Keratinocyte (primary cell): ENCODE measurements at places on chromosomes 3 and 15.

GRCh38 chr3:186217820-186218164, 108.9 kb upstream of the ETV5 start:
- no peak for DNase-seq

DNA sequence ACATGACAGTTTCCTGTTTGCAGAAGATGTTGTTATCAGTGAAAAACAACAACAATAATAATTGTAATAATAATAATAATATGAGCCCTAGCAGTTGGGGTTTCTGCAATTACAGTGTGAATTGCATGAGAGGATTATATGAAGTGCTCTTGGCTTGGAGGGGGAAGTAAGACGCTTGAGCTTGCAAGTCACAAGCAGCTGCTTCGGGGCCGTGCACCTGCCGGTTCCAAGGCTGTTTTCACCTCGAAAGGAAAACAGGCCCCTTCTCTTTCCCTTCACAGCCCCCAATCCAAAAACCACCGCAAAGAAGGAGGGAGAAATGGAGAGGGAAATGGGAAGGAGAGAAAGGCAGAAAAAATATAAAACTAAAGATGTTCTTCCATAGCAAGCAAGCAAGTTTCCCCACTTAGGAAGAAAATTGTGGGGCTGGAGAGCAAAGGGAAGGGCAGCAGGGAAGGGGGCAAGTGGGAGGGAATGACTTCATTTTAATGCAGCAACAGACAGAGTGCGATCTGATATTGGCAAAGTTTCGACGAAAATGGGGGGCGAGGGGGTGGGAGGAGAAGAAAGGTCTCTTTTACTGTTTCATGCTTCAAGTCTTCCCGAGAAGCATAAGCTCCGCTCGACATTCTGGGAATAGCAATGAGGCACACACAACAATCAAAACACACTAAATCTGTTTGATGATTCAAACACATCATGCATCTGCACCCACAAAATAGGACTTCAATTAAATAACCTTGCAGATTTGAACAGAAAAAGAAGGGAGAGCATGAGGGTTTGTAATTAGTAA, 284.2 kb upstream of the ATP11B start:
- DNase-seq, result no peak

- no peak for DNase-seq
Measured at GRCh38 chr15:34102175-34102925, 467 bp downstream of the PGBD4 start.

GRCh38 chr3:39531066-39531465, 63.6 kb downstream of the MOBP start:
- no peak for DNase-seq

- DNase-seq, result no peak
Measured at GRCh38 chr3:65352951-65353350, 665.2 kb upstream of the ADAMTS9 start.

- no peak for DNase-seq
Measured at GRCh38 chr3:147518465-147518864, 109.3 kb downstream of the ZIC1 start.

DNA sequence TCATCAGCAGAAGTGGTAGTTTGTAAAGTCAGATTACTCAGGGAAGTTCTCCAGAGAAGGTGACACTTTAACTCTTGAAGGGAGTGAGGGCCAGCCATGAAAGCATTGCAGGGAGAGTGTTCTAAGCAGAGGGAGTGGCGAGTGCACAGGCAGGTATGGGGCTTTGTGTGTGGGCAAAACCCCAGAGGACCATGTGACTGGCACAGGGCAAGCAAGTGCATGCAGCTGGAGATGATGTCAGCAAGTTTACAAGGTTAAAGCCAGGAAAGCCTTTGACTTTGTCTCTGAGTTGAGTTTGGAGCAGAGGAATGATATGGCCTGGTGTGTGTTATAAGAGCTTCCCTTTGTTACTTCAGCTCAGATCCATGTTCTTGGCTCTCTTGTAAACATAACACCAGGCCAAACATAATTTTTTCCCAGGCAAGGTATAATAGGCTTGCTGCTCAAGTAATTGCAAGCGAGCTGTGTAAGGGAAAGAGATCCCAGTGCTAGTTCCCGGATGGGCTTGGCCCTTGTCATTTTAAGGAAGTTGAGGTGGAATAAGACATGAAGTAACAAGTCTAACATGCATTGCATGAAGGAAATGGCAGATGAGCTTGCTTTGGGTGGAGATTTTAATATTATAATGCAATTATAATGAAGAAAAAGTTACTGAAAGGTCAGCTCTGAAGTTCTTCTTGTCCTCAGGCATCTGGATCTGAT, 341.1 kb upstream of the LRRC3B start:
- DNase-seq, result no peak

DNA sequence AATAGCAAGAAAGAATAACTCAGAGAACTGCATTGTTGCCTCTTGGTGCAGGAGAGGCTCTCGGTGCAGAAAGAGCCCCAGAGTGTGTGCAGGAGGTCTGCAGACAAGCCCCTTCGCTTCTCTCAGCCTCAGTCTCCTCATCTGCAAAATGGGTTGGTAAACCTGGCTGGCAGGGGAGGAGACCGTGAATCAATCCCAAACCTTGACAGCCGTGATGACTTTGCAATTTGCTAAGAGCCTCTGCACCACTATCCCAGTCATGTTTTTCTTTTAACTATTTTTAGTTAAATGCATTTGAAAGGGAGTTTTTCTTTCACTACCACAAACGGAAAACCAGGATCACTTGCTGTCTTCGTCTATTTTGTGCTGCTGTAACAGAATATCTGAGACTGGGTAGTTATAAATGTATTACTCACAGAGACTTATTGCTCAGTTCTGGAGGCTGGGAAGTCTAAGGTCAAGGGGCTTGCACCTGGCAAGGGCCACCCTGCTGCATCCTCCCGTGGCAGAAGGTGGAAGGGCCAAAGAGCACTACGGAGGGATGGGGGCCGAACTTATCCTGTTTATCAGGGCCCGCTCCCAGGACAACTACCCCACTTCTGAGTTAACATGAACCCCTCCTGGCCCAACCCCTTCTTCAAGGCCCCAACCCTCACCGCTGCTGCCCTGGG, 14.2 kb upstream of the IQSEC1 start:
- DNase-seq, result no peak

GRCh38 chr3:56238299-56238698, 230.0 kb downstream of the ERC2 start:
- DNase-seq, result no peak

- DNase-seq, result no peak
Measured at GRCh38 chr3:23864931-23865330, 51.9 kb downstream of the NKIRAS1 start.

DNA sequence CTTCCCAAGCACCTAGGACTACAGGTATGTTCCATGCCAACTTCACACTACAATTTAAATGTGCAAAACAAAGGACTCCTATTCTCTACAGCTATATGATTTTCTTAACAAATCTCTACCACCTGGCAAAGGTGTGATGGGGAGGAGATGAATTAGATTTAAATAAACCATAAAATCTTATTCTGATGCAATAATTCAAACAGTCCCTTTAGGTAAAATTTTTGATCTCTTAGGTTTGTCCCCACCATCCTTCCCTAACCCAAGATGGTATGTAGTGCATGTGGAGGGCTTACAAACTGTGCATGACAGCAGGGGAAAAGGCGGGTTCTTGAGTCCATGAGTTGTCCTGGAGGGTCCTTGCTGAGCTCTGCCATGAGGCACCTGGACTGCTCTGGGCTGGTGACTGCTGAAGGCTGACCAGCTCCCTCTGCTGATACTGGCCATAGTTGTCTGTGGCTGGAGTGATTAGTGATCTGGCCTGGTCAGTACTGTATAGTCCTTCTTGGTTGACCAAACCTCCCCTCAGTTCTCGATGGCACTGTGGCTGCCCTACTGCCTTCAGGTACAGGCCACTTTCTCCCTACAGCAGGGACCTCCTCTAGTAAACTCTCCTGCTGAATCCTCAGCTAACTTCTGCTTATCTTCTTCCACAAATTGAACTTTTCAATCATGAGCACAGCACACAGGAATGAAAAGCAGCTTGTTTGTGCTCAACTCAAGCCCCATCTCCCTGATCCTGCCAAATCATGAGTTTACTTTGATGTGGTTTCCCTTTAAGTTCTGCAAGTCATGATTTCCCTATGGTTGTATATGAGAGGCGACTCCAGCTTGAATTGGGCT, 30.1 kb downstream of the CFAP161 start:
- DNase-seq, result no peak

- DNase-seq, result no peak
Measured at GRCh38 chr3:194574639-194575483, 58.4 kb downstream of the TMEM44 start.

GRCh38 chr3:132064114-132064513, 29.3 kb upstream of the CPNE4 start:
- no peak for DNase-seq

DNA sequence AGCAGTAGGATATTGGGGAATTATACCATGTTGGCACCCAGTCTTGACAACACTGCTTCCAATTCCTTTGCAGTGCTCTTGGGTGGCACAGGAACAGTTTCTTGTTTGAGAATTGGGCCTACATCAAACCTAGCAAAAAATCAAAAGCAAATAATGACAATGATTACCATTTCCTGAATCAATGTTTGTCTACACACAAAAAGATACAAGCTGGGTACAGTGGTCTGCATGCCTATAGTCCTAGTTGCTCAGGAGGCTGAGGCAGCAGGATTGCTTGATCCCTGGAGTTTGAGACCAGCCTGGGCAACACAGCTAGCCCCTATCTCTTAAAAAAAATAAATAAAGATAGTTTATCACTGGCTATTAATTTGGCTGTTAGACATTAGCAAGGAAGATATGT, 8.0 kb downstream of the MTFMT start:
- no peak for DNase-seq

DNA sequence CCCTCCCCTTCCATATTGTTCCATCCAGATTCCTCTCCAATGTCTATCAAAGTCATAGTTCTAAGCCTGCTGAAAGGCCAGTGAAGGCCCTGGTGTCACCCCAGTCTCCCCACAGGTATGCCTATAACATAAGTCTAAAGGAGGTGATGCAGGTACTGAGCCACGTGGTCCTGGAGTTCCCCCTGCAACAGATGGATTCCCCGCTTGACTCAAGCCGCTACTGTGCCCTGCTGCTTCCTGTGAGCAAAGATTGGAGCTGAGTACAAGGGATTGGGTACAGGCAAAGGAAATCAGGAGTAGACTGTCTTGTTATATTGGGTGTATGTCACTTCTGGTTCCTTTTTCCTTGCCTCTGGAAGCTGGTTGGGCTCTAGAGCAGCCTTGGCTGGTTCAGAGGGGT, 8.2 kb downstream of the EIF2B5 start:
- DNase-seq, result no peak

- DNase-seq, result no peak
Measured at GRCh38 chr15:62275831-62276230, 110.7 kb upstream of the C2CD4B start.

GRCh38 chr3:177322881-177323280, 125.6 kb upstream of the TBL1XR1 start:
- DNase-seq, result no peak

DNA sequence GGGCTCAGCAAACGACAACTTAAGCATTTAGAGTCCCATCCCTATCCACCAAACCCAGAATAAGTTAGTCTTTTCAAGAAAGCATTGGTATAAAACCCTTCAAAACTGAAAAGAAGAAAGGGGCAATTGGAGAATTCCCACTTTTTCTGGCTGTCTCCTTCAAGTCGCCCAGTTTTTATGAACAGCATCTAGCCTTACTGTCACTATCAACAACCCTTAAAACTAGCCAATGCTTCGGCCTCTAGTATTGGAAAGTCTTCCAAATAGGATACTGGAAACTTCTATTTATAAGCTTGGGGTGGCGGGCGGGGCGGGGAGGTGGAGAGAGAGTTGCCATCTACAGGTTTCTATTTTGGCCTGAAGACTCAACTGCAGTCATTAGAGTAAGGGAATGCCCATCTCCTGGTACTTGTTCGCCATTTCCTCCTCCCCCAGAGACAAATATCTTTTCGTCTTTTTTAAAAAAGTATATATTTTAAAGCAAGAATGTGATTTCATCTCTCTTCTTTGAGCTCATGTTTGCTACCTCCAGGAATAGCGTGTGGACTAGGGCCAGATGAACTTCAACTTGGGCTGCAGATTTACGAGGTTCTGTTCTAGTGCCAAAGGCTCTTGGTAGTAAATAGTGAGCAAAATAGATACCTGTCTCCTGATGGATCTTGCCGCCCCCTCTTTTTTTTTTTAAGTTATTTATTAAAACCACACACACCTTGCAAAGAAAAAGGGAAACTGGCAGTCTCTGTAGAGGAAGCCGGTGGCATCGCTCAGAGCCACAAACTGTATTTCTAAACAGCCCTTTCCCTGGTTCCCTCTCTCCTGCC, 2.7 kb downstream of the BCL6 start:
- DNase-seq, result no peak

DNA sequence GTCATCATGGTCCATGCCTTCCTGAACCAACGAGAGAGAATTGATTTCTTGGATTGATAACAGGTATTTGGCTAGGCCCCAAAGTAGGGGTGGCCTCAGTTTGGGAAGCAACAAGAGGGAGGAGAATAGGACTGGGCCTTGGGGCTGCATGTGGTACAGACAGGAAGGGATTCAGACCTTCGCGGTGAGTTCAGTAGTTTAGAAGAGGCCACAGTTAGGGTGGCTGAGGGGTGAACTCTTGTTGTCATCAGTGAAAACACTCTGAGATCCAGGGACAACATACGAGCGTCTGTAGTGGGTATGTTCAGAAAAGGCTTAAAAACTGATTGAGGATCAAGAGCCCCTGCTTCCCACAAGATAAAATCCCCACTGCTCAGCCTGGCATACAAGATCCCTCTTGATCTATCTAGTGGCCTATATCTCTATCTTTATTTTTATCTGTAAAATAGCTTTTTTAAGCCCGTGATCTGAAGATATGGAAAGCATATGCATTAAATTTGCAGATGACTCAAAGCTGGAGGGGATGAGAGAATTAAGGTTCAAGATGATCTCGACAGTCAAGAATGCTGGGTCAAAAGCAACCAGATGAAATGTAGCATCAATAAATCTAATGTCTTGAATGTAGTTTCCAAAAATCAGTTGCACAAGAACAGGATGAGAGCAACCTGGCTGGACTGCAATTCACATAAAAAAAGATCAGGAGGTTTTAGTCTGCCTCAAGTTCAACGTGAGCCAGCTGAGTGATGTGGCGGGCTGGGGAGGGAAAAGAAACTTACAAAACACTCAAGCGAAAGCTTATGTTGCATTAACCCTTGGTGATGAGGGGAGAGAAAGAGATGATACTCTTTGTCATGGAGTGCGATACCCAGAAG, 221.1 kb upstream of the TLE3 start:
- DNase-seq, result no peak

DNA sequence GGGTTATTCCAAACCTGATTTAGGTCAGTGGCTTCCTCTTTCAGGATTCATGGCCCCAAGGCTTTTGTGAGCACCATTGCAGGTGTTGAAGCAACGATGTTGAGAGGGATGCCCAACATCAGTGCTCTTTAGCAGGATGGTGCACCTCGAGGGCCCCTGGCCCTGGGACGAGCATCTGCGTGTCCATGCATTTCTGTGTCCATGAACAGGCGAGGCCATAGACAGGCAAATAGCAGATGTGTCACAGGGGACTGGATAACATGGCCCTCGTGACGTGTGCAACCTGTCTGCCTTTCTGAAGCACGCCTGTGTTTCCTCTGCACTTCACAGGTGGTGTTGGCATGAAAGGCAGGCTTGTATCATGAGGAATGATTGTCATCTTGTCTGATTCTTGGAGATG, 132.3 kb downstream of the SNRPN start:
- DNase-seq, result no peak
